ENCODE measurements at places on chromosomes 1 and 21. TPM values are rescaled to one million over a fixed set of nuclear protein-coding genes. Genes with fewer than 3 reads are reported as not detected.

- H3K4me3 ChIP-seq, result no peak overlapping the region
- H3K36me3 ChIP-seq, result peaks cover under 1% of the 10 kb centered on the region
- peak overlapping the region; percentile 39 for H3K27ac ChIP-seq
- H3K4me1 ChIP-seq, result peaks cover 42% of the 10 kb centered on the region
- H3K27me3 ChIP-seq, result no peaks in the 10 kb centered on the region
Observed at GRCh38 chr1:89832496-89833127, 11.8 kb downstream of the LRRC8D start.

DNA sequence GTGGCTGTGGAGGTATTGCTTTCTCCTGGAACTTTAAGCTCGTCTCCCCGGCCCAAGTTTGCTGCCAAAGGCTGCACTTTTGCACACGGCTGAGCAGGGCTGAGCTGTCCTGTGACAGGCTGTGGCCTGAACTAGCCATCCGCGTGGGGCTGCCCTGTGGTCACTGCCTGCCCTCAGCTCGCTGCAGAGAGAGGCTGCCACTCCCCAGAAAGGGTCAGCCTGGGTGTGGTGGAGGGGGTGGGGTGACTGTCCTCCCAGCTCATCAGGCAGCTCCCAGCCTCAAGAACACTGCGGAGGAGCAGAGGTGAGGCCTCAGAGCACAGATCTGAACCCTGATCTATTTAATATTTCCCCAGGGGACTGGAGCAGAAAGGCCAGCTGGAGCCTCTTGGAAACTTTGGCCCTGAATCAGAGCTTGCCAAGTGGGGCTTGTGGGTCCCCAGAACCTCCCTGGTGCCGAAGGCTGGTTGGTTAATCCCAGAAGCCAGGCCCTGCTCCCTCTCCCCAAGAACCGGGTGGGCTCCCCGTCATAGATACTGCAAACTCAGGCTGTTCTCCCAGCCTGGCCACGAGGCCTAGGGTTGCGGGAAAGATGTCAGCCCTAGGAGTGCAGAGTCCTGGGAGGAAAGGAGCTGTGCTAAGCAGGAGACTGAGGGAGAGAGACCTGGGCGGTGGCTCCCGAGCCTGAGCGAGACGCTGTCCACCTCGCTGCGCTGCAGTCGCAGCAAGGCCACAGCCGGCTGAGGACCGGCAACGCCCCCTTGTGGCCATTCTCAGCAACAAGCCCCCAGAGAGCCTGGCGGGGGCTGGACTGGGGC lies 125.1 kb upstream of the IPO9 start:
- DNase-seq, result peak; percentile 90
- no peak overlapping the region for H3K4me3 ChIP-seq
- no peaks in the 10 kb centered on the region for H3K36me3 ChIP-seq
- peaks cover 4% of the 10 kb centered on the region for H3K4me1 ChIP-seq

GRCh38 chr1:192476802-192477298 lies 98.7 kb upstream of the RGS1 start:
- H3K4me1 ChIP-seq, result no peaks in the 10 kb centered on the region
- no peak for DNase-seq
- no peak overlapping the region for H3K27ac ChIP-seq
- H3K4me3 ChIP-seq, result no peak overlapping the region
- no peaks in the 10 kb centered on the region for H3K27me3 ChIP-seq
- H3K36me3 ChIP-seq, result no peaks in the 10 kb centered on the region

DNA sequence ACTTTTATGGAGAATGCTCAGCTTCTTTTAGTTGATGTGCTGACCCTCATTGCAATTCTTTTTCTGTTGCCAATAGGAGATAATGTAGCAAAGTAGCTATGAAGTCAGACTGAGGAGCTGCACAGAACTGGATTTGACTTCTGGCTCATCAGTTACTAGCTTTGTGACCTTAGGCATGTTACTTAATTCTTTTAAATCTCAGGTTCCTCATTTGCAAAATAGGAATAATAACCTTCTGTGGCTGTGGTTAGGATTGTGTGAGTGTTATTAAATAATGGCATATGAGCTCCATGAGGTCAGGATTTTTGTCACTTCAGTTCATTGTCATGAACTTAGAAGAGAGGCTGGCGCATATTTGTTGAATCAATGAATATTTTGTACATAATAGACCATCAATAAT lies 237.6 kb upstream of the SGIP1 start:
- no peak for DNase-seq
- no peak overlapping the region for H3K4me3 ChIP-seq
- peaks cover 7% of the 10 kb centered on the region for H3K4me1 ChIP-seq
- H3K36me3 ChIP-seq, result no peaks in the 10 kb centered on the region

DNA sequence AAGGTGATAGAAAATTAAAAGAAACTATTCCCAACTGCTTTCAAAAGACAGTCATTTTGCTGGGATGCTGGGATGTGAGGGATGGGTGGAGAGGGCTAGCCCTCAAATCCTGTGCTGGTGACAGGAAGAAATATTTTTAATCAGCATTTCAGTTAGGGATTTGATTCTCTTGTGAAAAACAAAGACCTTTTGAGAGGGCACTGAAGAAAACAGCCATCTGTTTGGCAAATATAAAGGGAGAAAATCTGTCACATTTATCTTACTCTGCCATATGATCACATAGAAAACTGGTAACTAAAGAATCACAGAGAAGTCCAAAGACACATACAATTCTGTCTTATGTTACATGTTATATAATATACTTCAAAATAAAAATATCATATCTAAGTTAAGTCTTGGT lies 12.3 kb downstream of the STXBP3 start:
- no peak for DNase-seq
- no peaks in the 10 kb centered on the region for H3K27me3 ChIP-seq
- H3K4me1 ChIP-seq, result no peaks in the 10 kb centered on the region
- no peak overlapping the region for H3K4me3 ChIP-seq
- H3K36me3 ChIP-seq, result peaks cover 11% of the 10 kb centered on the region

DNA sequence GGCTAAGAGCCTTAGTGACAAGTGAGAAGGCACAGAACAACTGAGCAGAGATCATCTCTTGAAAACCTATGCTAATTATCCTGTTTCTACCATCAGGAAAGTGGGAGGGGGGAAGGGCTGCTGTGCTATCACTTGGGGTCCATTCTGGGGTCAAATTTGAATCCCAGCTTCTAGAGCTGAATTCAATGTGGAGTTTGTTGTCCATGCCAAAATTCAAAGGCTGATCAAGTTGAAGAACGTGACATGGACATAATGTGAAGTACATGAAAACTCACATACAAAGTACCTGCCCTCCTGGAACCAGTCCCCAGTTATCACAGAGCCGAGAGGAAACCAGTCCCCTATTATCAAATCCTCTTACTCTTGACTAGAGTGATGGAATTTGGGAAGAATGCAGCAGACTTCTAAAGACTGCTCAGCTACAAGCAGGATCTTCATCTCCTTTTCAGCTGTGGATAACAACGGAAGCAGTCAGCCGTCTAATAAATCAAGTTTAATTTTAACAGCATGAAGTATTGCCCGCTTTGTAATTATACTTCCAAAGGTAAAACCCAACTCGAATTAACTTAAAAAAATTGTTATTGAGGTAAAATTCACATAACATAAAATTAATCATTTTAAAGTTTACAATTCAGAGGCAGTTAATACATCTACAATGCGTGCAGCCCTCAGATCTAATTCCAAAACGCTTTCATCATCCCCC lies 78.3 kb downstream of the SLC45A1 start:
- no peak overlapping the region for H3K4me3 ChIP-seq
- peaks cover 35% of the 10 kb centered on the region for H3K4me1 ChIP-seq
- H3K27me3 ChIP-seq, result no peaks in the 10 kb centered on the region
- no peak for DNase-seq

DNA sequence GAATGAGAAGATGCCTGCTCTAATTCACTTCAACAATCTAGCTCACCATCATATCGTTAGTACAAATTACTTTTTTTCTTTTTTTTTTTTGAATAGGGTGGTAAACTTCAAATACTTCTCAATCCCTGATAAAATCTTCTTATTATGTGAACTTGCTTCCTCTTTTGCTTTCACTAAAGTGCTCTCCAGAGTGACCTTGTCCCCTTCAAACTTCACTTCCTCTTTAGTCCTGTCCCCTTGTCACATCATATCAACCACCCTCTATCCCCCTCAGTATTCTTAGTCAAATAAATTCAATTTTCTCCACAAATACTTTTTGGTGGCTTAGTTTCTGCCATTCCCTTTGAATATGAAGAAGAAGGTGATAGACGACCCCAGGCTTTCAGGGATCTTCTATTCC lies 124.9 kb upstream of the PLXNA2 start:
- no peak for DNase-seq
- no peaks in the 10 kb centered on the region for H3K36me3 ChIP-seq
- peaks cover 2% of the 10 kb centered on the region for H3K27me3 ChIP-seq
- H3K4me1 ChIP-seq, result no peaks in the 10 kb centered on the region
- H3K4me3 ChIP-seq, result no peak overlapping the region
- H3K27ac ChIP-seq, result no peak overlapping the region

- no peak overlapping the region for H3K27ac ChIP-seq
- peaks cover 4% of the 10 kb centered on the region for H3K4me1 ChIP-seq
- DNase-seq, result no peak
- H3K36me3 ChIP-seq, result peaks cover 5% of the 10 kb centered on the region
Observed at GRCh38 chr21:15363921-15364320, 299.1 kb upstream of the NRIP1 start.

GRCh38 chr1:209102120-209102519 lies 481.4 kb upstream of the CAMK1G start:
- no peak overlapping the region for H3K4me3 ChIP-seq
- no peak overlapping the region for H3K27ac ChIP-seq
- peaks cover 7% of the 10 kb centered on the region for H3K27me3 ChIP-seq
- no peaks in the 10 kb centered on the region for H3K4me1 ChIP-seq

Gene LENEP
- total RNA-seq, result 0.84 TPM

Gene VWA5B1
- total RNA-seq, result 0.19 TPM

Gene IL24
- not detected for total RNA-seq

Gene TMEM51
- total RNA-seq, result 14.8 TPM

Gene LCE3D
- total RNA-seq, result not detected
